ENCODE measurements at places on chromosomes 6 and 20.
A peak's percentile ranks its signal among the peaks of the same experiment; 100 is the strongest.

GRCh38 chr6:36353411-36353915, 16.8 kb upstream of the BNIP5 start:
- no peak overlapping the region for H3K4me3 ChIP-seq
- H3K4me1 ChIP-seq: peaks cover 21% of the 10 kb centered on the region
- H3K27me3 ChIP-seq: no peaks in the 10 kb centered on the region
- DNase-seq: no peak
- H3K36me3 ChIP-seq: no peaks in the 10 kb centered on the region

DNA sequence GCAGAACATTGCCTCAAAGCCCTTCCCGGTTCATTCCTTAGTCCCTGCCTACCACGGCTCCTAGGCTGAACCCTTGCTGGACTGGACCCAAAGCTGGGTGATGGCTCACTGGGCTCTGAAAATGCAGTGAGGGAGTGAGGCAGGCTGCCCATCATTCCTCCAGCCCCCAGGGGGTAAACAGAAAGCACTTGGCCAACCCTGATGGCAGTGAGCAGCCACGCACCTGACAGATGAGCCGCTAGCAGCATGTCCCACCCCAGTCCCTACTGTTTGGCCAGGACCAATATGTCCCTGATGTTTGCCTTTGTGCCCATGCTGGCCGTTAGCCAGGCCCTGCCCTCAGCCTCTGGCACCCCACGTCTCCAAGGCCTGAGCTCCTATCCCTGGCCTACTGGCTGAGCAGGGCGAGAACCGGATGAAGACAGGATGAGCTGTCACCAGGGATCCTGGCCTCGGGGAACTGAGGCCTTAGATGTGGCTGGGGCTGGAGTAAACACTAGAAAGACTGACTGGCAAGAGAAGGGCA, 19.4 kb upstream of the BAK1 start:
- DNase-seq: no peak
- no peak overlapping the region for H3K4me3 ChIP-seq
- H3K36me3 ChIP-seq: no peaks in the 10 kb centered on the region
- H3K4me1 ChIP-seq: no peaks in the 10 kb centered on the region
- H3K27ac ChIP-seq: no peak overlapping the region
- H3K27me3 ChIP-seq: no peaks in the 10 kb centered on the region

DNA sequence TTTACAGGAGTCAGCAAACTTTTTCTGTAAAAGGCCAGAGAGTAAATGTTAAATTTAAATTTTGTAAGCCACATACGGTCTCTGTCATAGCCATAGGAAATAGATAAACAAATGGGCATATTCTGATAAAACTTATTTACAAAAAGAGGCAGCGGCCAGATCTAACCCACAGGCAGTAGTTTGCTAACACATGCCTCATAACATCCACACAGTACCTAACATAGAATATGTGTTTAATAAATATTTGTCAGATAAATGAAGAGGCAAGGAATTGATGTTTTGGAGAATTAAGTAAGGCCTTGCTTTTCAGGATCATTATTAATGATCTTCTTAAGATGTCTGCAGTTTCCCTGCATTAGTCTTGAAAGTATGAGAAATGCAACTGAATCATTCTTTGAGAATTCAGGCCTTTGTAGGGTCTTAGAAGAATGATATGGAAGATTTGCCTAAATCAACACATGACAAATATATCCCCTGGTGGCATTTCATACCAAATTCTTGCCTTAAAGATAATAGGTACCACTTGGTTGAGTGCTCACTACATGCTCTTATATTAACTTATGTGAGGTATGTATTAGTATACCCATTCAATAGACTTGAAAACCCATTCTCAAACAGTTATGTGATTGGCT, 39.3 kb upstream of the TRAM2 start:
- no peaks in the 10 kb centered on the region for H3K27me3 ChIP-seq
- H3K36me3 ChIP-seq: no peaks in the 10 kb centered on the region
- DNase-seq: no peak
- no peak overlapping the region for H3K4me3 ChIP-seq
- no peak overlapping the region for H3K27ac ChIP-seq
- H3K4me1 ChIP-seq: peaks cover 15% of the 10 kb centered on the region

GRCh38 chr20:14992961-14993360, 655.5 kb upstream of the FLRT3 start:
- H3K36me3 ChIP-seq: no peaks in the 10 kb centered on the region
- no peaks in the 10 kb centered on the region for H3K27me3 ChIP-seq
- peak; percentile 18 for DNase-seq
- H3K27ac ChIP-seq: no peak overlapping the region
- H3K4me3 ChIP-seq: no peak overlapping the region

GRCh38 chr20:41229259-41229658, 88.3 kb downstream of the ZHX3 start:
- H3K4me1 ChIP-seq: no peaks in the 10 kb centered on the region
- H3K4me3 ChIP-seq: no peak overlapping the region
- H3K36me3 ChIP-seq: no peaks in the 10 kb centered on the region

DNA sequence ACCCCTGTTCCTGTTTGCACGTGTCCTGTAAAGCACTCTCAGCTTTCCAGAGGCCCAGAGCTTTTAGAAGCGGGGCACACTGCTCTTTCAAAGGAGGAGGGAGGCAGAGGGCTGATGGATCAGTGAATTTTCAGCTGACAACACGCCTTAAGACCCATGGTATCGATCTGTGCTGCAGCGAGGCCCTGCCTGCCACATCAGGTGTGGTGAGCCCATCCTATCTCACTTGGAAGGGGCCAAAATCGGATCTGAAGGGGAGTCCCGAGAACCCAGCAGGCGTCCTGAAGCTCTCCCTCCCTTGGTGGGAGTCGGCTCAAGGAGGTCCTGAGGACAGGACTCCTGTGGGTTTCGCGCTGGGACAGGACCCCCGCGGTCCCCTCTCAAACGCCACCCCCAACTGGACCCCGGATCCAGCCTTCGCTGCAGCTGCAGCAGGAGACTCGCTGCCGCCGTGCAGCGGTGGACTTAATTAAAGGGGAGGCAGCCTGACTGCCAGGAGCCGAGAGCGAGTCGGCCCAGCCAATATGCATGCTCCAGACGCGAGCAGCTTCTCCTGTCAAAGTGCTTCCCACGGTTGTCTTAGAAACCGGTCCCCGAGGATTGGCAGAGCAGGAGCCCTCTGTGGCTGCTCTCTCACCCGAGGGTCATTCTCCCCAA, 580.0 kb upstream of the ZNF337 start:
- peak; percentile 2 for DNase-seq
- no peak overlapping the region for H3K27ac ChIP-seq
- no peak overlapping the region for H3K4me3 ChIP-seq
- no peaks in the 10 kb centered on the region for H3K36me3 ChIP-seq

DNA sequence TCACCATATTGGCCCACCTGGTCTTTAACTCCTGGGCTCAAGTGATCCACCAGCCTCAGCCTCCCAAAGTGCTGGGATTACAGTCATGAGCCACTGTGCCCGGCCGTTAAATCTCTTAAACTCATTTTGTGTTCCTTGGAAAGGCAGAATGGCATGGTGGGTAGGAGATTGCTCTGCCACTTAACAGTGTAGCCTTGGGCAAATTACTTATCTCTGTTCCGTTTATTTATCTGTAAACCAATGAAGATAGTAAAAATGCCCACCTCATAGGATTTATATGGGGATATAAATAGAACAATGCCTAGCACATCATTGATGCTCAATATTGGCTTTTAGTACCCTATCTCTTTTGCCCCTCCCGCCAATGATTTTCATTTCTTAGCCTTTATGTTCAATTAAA, 7.2 kb upstream of the PIM1 start:
- H3K27me3 ChIP-seq: no peaks in the 10 kb centered on the region
- no peak for DNase-seq
- H3K36me3 ChIP-seq: no peaks in the 10 kb centered on the region
- H3K4me1 ChIP-seq: peaks cover 12% of the 10 kb centered on the region

DNA sequence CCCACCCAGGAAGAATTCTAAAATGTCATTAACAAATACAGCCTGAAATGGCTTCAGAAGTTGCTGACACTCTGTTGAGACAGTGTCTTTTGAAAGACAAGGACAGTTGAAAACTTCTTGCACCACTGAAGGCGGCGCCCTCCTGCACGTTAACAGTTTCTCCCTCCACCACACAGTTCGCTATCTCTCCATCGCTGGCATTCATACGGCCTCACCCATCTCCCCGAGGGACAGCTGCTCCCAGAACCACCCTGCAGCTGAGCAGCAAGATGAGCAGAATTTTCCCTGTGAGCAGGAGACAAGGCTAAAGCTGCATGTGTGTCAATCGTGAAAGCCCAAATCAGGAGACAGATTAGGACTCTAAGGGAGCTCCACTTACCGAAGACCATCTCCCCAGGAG, 113.3 kb downstream of the LY86 start:
- H3K4me1 ChIP-seq: peaks cover 15% of the 10 kb centered on the region
- no peaks in the 10 kb centered on the region for H3K27me3 ChIP-seq
- H3K4me3 ChIP-seq: no peak overlapping the region
- no peak overlapping the region for H3K27ac ChIP-seq
- no peaks in the 10 kb centered on the region for H3K36me3 ChIP-seq

DNA sequence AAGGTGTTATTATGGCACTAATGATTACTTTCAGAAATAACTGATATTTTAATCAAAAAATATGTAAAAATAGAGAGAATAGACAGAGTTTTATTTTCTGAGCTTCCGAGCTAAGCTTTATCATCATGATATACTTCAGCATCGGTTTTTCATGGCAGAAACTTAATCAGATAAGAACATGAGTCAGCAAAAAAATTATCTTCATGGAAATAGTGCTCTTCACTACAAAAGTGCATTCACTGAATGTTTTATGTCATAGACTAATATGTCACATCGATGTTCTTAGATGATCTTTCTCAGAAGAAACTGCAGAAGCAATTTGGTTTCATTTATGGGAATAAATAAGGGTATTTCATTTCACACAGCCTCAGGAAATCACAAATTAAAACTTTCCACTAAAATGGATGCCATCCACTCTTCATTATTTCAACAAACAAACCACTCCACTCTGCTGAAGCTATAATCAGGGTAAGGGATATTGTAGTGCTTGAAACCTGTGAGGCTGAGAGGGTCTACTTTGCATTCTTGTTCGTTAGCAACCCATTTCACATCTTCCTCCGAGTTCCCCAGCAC, 10.2 kb upstream of the MAP3K7 start:
- H3K4me3 ChIP-seq: no peak overlapping the region
- H3K4me1 ChIP-seq: no peaks in the 10 kb centered on the region
- H3K27ac ChIP-seq: no peak overlapping the region
- DNase-seq: no peak
- H3K27me3 ChIP-seq: peaks cover 18% of the 10 kb centered on the region

GRCh38 chr20:1418350-1418749, 25.5 kb upstream of the FKBP1A start:
- DNase-seq: no peak
- no peaks in the 10 kb centered on the region for H3K27me3 ChIP-seq
- no peaks in the 10 kb centered on the region for H3K36me3 ChIP-seq
- no peak overlapping the region for H3K4me3 ChIP-seq

Data from hepatocyte (in vitro differentiated cells).